ENCODE measurements at places on chromosomes 13 and 19.

DNA sequence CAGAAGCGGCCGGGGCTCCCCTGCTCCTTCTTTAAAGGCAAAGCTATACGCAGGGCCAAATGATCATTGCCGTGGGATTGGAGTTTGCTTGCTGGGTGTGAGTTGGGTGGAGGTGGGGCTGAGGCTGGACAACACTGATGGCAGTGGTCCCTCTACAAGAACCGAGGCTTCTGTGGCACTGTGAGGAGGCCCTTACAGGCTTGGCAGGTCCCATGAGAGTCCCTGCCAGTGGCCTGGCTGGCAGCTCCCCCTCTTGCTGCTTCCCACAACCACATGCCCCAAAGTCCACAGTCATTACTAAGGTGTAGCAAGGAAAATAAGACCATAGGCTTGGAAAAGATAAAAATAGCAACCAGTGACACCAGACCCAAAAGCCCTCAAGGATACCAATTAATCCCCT, 98.4 kb downstream of the ANKRD10 start:
- DNase-seq: no peak

GRCh38 chr19:3897936-3898335, 17.5 kb downstream of the ATCAY start:
- no peak for DNase-seq

GRCh38 chr13:93535251-93535650, 308.6 kb downstream of the GPC6 start:
- no peak for DNase-seq

DNA sequence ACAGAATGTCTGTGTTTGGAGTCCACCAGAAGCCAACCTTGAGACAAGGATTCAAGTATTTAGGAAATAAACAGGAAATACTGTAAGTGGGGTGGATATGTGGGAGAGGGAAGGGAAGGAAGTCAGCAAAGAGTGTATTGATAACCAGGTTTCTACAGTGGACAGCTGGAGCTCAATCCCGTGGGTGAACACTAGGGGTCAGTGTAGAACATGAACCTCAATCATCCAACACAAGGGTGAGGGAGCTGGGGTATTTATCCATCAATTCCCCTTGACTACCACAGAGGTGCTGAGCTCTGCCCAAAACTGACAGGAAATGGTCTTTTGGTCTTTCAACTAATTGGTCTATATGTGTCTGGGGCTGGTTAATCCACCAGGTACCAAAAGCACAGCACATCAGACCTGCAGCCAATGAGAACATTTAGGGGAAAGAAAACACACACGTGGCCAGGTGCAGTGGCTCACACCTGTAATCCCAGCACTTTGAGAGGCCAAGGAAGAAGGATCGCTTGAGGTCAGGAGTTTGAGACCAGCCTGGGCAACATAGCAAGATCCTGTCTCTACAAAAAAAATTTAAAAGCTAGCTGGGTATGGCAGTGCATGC, 5.6 kb upstream of the SYDE1 start:
- DNase-seq: no peak

- no peak for DNase-seq
Observed at GRCh38 chr19:58387338-58388174, 487 bp downstream of the RPS5 start.

GRCh38 chr13:45932676-45933075, 81.1 kb upstream of the SIAH3 start:
- no peak for DNase-seq

Data from stimulated activated CD4-positive, alpha-beta T cell treated with anti-CD3 and anti-CD28 coated beads, TNF-alpha, amount 100 ng/mL, for 4 hours (primary cell).